Stomach (tissue), 19 donors: ENCODE measurements at places on chromosomes 6 and 20. TPM values are rescaled to one million over a fixed set of nuclear protein-coding genes. Genes with fewer than 3 reads are reported as not detected.

DNA sequence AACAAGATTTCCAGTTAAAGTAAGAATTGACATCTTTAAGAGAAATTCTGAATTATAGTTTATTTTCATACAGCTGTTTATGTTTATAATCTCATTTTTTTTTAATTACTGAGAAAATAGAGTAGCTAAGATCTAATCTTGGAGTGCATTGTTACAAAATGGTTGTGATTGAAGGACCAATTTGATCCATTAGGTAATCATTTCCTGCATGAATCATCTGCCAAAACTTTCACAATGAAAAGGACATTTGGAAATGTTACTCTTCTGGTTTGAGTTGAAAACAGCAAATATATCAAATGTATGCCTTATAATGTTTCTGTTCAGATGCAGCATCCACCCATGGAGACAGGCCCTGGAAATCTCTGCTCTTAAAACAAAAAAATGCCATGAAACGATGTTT lies 19.0 kb downstream of the TUBB2A start:
- no peak for DNase-seq
- H3K36me3 ChIP-seq, result peaks cover 14% of the 10 kb centered on the region
- H3K27me3 ChIP-seq, result no peaks in the 10 kb centered on the region
- no peak overlapping the region for H3K4me3 ChIP-seq
- H3K27ac ChIP-seq, result peak overlapping the region; percentile 60

The CCN2 gene
- polyA plus RNA-seq, result 38.5 TPM

The ESR1 gene
- polyA plus RNA-seq, result 0.05 TPM

DNA sequence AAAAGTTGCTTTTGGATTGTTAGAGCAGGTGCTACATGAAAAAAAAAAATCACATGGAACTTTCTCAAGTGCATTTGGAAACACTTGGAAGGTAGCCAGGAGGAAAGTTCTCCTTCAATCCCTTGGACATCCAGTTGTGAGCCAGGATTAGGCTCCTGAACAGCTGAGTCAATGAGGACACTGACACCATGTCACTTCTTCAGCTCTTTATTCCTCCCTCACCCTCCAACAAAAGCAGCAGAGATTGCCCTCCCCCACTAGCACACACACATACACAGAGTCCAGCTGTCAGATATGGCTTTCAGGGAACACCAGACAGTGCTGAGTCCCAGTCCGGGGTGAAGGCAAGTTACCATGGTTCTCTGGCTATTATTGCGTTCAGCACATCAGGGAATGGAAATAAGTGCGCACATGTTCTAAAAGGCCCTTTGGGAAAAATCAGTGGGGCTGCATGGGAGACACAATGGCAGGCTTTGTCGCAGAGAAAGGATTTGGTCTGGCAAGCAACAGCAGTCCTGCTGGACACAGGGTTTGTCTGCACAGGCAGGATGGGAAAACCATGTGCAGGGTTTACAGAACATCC lies 124.7 kb upstream of the MARCKS start:
- DNase-seq, result peak; percentile 78
- peak overlapping the region; percentile 21 for H3K27ac ChIP-seq
- H3K27me3 ChIP-seq, result no peaks in the 10 kb centered on the region
- H3K4me3 ChIP-seq, result no peak overlapping the region

The RBM39 gene
- polyA plus RNA-seq, result 119 TPM

GRCh38 chr20:48492715-48493070 lies 335.1 kb downstream of the PREX1 start:
- no peak overlapping the region for H3K27ac ChIP-seq
- no peaks in the 10 kb centered on the region for H3K36me3 ChIP-seq
- H3K4me1 ChIP-seq, result no peaks in the 10 kb centered on the region
- H3K4me3 ChIP-seq, result no peak overlapping the region
- DNase-seq, result no peak

The SMLR1 gene
- not detected for polyA plus RNA-seq

DNA sequence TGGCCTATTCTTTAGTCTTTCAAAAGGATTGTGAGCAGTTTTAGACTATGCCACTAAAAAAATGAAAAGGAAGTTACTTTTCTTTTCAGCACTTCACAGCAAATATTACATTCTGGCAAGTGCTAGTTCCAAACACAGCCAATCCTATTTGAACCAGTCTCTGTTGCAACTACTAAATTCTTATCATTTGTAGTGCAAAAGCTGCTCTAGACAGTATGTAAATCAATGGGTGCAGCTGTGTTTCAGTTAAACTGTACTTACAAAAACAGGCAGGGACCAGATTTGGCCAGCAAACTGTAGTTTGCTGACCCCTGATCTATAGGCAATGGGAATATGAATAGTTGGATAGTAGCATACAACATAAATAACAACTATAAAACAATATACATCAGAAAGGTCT lies 68.1 kb upstream of the TULP1 start:
- H3K4me3 ChIP-seq, result no peak overlapping the region
- no peak overlapping the region for H3K27ac ChIP-seq
- H3K4me1 ChIP-seq, result peaks cover 33% of the 10 kb centered on the region
- H3K36me3 ChIP-seq, result peaks cover 56% of the 10 kb centered on the region
